ELR (cell line): ENCODE measurements at places on chromosomes 11 and 22.

DNA sequence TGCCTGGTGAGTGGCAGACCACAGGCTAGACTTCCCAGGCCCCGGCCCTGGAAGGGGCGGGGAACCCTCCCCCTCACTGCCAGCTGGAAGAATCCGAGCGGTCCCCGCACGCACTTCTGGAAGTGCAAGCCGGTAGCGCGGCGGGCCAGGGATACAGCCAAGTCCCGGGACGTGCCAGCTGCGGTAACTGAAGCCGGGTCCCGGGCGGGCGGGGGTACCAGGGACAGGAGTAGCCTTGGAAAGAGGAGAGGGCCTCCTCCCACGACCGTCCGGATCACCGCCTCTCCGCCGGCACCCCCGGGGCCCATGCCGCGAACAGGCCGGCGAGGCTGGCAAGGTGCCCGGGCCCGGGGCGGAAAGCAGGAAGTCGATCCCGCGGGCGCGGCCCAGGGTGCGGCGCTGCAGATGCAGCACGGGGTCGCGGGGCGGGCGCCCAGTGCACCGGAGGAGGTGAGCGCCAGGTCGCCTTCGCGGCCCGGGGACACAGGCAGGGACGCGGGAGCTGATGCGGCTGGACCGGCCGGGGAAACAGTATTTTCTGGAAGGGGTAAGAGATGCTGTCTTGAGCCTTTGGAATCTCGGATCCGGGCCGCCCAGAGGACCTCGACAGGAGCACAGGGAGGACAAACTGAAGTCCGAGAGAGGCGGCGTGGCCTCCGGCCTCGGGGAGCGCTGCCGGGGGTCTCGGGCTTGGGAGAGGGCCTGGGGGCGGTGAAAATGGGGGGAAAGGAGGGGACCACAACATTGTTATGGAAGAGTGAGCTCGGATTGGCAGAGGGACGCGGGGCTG, 783 bp upstream of the SLC35C1 start:
- DNase-seq = peak; percentile 62

GRCh38 chr11:27281740-27282590, 81.0 kb downstream of the CCDC34 start:
- peak; percentile 64 for DNase-seq

DNA sequence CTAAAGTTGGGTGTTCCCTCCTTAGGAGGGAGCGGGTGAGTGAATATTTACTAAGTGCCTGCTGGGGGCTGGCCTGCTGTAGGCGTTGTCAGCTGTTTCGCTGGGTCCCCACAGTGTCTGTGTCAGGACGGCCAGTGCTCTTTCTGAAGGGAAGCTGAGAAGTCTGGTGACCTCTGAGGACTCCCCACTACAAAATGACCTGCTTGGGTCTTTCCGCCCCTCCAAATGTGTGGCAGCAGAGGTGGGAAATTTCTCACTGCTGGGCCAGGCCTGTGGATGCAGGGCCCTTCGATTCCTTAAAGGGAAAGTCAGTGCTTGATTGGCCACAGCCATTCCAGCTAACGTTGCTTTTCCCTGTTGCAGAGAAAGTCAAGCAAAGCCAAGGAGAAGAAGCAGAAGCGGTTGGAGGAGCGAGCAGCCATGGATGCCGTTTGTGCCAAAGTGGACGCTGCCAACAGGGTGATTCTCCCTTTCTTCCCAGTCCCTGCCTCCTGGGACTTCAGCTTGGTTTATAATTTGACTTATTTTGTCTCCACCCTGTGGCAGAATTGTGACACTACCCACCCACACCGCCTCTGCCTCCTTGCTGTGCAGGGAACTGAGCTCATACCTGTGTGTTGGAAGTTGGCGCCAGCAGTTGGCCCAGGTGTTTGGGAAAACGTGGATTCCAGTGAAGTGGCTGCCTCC, 6.8 kb downstream of the NAA40 start:
- peak; percentile 80 for DNase-seq

DNA sequence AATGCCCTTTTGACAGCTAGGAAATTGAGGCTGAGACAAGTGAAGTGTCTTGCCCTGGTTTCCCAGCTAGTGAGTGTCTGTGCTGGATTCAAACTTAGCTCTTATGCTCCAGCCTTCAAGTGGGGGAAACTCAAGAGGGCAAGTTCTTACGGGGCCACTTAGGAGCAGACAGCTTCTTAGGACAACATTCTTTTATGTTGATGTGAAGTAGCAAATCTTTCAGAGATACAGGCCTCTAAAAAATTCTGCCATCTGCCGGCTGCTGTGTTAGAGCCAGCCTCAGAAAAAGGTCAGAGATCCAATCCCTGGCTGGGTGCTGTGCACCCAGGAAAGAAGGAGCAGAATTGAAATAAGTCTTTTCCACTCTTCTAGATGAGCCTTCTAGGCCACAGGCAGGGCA, 26.6 kb downstream of the TIMP3 start:
- peak; percentile 36 for DNase-seq

DNA sequence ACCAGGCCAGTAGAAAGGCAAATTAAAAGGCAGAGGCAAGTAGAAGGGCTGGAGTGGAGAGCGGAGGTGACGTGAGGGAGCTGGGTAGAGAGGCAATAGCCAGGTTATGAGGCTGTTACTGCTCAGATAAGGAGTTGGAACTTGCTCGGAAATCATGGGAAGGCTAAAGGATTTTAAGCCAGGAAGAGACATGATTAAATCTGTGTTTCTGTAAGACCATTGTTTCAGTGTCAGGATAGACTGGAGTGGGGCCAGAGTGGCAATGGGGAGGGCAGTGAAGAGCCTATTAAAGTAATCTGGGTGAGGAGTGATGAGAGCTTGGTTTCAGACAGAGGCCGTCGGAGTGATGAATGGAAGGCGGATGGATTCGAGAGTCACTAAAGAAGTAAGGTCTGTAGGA, 39.0 kb downstream of the GRAMD1B start:
- DNase-seq = no peak

- peak; percentile 48 for DNase-seq
Observed at GRCh38 chr22:35660291-35661127, 12.3 kb downstream of the APOL6 start.

- DNase-seq = no peak
Observed at GRCh38 chr22:42905217-42905616, 48.1 kb upstream of the ARFGAP3 start.

DNA sequence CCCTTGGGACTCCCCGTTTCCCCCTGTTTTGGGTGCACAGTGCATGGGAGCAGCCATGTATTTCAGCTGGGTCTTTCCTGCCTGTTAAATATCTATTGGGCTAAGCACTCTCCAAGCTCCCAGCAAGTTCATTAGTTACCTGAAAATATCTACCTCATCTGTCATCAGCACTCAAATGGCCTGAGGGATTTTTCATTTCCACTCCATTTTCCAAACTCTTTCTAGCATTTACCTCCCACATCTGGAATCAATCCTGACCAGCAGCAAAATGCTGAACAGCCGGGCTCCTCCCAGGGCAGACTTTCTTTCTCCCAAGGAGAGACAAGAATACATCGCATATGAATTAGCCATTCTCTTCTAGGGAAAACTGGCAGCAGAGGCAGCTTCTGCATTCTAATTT, 273.5 kb upstream of the MPPED2 start:
- no peak for DNase-seq

GRCh38 chr22:47066616-47066905, 304.1 kb downstream of the TBC1D22A start:
- DNase-seq = no peak

GRCh38 chr11:58446294-58446693, 4.3 kb upstream of the OR5B12 start:
- no peak for DNase-seq

- DNase-seq = no peak
Observed at GRCh38 chr11:77660947-77661346, 23.4 kb upstream of the CLNS1A start.

- DNase-seq = no peak
Observed at GRCh38 chr11:81825346-81825745, 908.3 kb downstream of the FAM181B start.

DNA sequence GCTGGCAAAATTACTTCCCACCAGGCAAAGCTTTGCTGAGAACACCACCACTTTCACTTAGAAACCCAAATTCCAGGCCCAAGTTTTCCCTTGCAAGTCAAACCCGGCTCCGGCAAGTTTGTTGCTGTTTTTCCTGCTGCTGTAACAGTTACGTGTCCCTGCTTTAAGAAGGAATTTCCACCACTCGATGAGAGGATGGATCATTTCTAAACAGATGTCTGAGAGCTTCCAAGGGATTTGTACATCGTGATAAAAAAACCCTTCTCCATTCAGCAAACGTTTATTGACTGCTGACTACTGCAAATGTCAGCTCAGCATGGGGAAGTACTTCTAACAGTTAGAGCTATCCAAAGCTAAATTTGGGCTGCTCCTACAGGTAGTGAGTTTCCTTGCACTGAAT, 19.7 kb downstream of the P2RX3 start:
- DNase-seq = no peak

DNA sequence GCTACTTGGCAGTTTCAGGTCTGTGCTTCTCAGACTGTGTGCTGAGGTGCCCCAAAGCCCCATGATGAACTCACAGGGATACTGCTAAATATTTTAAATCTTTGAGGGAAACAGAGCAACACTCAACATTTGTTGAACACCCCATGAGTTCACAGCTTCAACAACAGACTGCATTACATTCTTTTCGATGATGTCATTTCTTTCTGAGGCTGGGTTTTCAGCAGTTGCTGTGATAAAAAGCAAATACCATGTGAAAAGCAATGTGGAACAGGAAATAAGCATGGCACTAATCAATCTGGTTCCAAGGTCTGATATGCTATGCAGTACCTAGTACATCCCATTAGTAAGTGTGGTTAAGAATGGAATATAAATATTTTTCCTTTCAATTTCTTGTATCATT, 82.7 kb downstream of the RPL27A start:
- peak; percentile 61 for DNase-seq

- DNase-seq = no peak
Observed at GRCh38 chr11:119145551-119145950, 3.3 kb upstream of the ABCG4 start.

DNA sequence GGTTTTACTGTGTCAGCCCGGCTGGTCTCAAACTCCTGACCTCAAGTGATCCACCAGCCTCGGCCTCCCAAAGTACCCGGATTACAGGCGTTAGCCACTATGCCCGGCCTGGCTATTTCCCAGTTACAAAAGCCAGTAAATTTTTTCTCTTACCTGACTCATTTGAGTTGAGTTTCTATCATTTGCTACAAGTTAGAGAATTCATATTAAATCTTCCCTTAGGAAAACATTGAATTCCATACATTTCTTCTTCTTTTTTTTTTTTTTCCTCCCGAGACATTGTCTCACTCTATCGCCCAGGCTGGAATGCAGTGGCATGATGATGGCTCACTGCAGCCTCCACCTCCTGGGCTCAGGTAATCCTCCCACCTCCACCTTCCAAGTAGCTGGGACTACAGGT, 26.0 kb downstream of the CHEK2 start:
- DNase-seq = no peak

DNA sequence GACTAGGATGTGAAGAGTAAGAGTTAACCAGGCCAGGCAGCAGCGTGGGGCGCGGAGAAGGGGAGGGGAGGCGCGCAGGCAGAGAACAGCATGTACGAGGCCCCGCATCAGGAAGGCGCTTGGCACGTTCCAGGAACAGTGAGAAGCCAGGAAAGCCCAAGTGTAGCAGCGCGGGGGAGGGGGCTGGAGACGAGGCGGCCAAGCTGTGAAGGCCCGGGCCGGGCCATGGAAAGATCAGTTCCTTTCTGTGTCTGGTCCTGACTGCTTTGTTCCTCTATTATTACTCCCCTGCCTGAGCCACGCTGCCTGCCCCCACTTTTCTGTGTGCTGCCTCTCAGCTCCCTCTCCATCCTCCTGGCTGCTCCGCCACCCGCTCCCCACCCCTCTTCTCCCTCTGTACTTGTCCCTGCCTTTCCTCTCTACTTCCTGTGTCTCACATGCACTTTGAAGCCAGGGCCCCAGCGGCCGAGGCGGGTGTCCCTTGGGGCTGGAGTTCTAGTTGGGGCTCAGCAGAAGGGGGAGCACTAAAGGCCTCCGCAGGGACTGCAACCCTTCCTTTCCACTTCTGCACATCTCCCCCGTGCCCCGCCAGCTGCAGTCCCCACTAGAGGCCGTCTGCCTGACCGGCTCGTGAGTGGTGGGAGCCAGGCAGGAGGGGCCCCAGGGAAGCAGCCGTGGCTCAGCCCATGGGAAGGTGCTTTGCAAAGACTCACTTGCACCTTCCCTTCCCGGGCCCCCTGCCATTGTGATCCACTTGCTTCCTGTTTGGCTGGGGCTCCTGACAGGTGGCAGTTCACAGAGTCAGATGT, 63.7 kb downstream of the PRDM11 start:
- DNase-seq = no peak

DNA sequence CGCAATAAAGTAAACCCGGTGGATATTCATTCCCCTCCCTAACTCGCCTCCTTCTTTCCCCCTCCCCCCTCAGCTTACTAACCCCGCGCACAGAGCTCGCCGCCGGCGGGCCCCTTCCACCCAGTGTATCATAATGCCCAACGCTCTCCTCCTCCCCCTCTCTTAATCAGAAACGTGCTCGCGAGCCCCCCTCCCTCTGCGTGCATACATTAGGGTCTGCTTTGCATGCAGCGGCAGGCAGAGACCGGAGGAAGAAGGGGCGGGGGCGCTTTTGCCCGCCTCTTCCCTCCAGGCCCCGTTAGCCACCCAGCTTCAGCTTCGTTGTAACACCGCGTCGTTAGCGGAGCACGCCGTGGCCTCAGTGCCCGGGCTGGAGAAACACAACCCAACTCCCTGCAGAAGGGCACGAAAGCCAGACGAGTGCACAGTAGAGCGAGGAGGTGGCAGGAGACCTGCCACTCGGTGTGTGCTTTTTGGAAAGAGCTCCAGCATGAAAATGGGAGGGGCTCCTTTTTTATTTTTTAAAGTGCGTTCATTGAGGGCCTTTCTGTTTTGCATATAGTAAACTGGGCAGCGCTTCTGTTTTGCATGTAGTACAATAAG, 901 bp upstream of the KMT2A start:
- peak; percentile 59 for DNase-seq

DNA sequence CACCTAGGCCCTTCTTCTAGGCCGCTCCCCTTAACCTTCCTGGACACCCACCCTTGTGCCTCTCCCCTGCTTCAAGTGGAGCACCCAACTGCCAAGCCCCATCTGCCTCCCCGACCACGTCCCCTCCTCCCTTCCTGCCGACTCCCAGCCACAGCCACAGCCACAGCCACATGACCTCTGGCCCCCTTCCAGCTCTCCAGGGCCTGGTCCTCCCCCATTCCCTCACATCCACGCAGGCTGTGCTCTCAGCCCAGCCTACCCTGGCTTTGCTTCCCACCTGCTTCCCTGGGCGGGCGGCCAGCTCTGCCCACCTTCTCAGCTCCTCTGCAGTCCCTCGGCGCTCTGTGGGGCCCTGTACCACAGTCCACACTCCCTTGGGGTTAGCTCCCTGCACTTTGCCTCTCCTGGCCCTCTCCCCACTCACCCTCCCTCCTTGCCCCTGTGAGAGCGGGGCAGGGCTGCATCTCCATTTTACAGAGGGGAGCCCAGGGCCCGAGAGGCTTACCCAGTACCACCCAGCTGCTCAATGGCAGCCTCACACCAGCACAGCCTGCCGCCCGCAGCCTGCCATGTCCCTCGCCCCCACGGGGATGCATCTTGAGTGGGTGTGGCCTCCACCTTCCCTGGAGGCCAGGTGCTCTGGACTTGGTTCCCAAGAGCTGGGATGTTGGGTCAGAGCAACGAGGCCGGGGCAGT, 20.3 kb downstream of the PARVG start:
- no peak for DNase-seq

GRCh38 chr11:29629286-29629685, 387.5 kb downstream of the KCNA4 start:
- no peak for DNase-seq

- DNase-seq = peak; percentile 61
Observed at GRCh38 chr11:10688401-10688800, 5.2 kb downstream of the IRAG1 start.
